ENCODE measurements at places on chromosomes 2 and 18. TPM values are rescaled to one million over a fixed set of nuclear protein-coding genes. Genes with fewer than 3 reads are reported as not detected.

DNA sequence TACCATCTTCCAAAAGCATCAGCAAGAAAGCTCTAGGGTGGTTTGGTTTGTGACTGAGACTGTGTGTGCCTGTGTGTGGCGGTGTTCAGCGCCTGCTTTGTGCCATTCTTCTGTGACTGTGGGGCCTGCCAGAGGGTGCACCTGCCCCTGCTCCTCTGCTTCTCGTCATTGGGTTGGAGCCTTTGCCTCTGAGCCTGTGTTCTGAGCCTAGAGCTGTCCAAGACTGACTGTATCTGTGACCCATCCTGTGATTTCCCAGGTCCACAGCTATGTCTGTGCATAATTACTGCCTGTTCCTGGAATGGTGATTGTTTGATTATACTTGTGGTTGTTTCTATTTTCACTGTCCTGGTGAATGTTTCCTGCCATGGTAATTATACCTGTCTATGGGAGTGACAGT lies 57.1 kb upstream of the KLHL29 start:
- DNase-seq, result no peak

DNA sequence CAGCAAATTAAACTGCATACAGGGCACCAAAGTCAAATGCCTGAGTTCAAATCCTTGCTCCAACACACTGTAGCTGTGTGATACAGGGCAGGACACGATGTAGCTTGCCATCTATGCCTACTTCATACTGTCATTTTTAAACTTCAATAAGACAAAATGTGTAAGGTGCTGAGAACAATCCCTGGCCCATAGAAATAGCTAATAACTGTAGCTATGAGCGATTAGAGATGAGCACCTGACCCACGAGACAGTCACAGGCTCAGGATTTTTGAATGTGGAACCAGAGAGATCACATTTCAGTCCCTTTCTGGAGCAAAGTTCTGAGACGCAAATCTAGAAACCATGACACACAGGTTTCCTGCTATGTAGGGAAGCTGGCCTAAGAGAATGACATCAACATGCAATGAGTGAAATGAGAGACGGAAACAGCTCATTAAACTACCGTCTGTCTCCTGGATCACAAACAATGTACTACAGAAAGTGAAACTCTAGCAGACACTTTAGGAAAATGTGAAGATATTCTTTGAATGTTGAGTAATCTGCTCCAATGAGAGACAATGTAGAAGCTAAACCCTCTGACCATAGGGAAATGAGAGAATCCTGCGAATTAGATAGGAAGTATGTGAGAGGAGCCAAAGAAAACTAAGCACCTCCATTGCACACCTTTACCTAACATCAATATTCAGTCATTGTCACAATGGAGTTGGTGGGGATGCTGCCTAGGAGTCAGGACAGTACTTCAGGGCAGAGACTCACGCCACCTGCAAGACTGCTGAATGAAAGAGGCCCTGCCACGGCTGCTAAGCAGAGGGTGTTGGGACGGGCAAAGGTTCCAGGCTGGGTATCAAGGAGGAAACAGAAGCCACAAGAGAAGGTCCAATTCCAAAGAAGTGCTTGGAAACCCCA lies 25.5 kb downstream of the B4GALT6 start:
- peak; percentile 79 for DNase-seq

- peak; percentile 82 for DNase-seq
Observed at GRCh38 chr2:58448065-58448507, 207.0 kb upstream of the FANCL start.

DNA sequence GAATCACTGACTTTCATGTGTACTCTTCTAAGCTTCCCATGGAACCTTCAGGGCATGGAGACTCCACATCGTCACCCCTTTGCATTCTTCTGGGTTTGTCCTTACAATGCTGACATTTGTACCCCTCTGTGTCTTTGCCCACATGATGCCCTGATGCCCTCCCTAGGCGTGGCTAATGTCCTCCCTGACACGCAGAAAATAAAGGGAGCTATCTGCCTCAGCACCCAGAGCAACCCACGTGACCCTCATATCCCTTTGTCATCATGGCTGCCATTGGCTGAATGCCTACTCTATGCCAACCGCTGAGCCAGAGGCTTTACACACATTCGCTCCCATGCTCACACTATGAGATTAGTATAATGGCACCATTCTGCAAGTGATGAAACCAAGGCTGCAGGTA lies 86.4 kb upstream of the KLHL29 start:
- DNase-seq, result no peak

The SPATA3 gene
- total RNA-seq, result not detected

The COX7A2L gene
- total RNA-seq, result 116 TPM

The IL36B gene
- not detected for total RNA-seq

GRCh38 chr2:130319536-130319935 lies 23.2 kb upstream of the IMP4 start:
- DNase-seq, result no peak

GRCh38 chr2:27291865-27292264 lies 9.6 kb downstream of the TRIM54 start:
- DNase-seq, result peak; percentile 28

Data from dermis blood vessel endothelial cell (primary cell).